ENCODE measurements at places on chromosomes 13 and 19. TPM values are rescaled to one million over a fixed set of nuclear protein-coding genes. Genes with fewer than 3 reads are reported as not detected.

DNA sequence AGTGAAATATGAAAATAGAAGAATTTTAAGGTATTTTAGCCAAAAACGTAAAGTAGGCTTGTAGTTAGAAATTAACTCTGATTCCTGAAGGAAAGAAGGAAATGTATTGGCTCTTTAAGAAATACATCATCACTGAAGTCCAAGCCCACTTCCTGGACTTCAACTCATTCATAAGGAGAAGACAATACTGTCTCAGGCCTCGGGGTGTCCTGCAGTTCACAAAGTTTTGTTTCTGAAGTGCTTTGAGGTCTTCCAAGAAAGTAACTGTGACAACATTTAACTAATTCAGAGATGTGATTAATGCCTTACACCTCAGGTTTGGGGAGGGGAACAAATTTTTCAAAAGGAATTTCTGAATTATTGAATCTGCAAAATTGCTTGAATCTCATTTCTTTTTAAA lies 65.8 kb upstream of the STARD13 start:
- no peak for DNase-seq

GRCh38 chr13:78595495-78596398 lies 7.6 kb downstream of the POU4F1 start:
- DNase-seq: no peak

GRCh38 chr19:2271234-2272103 lies 10.5 kb downstream of the PEAK3 start:
- peak; percentile 17 for DNase-seq

DNA sequence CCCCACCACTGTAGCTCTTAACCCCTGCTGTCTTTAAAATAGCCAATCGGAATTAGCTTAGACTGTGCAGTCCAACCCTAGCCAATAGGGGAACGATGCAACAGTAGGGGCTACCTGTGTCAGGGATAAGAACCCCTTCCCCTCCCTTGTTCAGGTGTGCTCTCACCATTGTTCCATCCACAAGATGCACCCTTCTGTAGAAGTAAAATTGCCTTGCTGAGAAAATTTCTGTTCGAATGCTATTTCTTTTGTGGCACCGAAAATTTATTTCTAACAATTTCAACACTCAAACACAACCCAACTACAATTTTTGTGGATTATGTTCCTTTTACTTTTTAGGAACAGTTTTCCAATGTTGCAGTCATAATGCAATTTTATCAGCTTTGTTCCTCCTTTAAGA lies 3.6 kb upstream of the ZNF583 start:
- no peak for DNase-seq

- DNase-seq: no peak
Observed at GRCh38 chr13:110301606-110302553, 5.1 kb downstream of the COL4A1 start.

DNA sequence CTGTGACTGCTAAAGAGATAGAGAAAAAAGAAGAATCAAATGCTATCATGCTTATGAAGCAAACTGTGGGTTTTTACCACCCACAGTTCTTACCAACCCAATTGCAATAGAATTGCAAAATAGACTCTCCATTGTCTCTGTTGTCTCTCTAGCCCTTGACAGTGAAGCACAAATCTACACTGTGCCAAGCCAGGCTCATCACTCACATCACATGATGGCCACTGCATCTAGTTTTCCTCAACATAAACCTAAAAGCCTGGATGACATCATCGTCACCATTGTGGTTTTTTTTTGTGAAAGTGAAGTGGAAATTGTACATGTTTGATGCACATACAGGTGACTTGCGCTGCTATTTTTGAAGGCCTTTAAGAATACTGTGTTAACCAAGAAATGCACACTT lies 56.1 kb downstream of the KL start:
- DNase-seq: peak; percentile 73

- no peak for DNase-seq
Observed at GRCh38 chr13:20891768-20892167, 10.8 kb downstream of the XPO4 start.

- no peak for DNase-seq
Observed at GRCh38 chr19:44600466-44600865, 12.9 kb upstream of the IGSF23 start.

PCSK4 gene
- total RNA-seq: 1.9 TPM

- DNase-seq: no peak
Observed at GRCh38 chr13:36628377-36629056, 45.3 kb upstream of the SERTM1 start.

GRCh38 chr13:95007322-95007721 lies 293.9 kb downstream of the ABCC4 start:
- no peak for DNase-seq

DNA sequence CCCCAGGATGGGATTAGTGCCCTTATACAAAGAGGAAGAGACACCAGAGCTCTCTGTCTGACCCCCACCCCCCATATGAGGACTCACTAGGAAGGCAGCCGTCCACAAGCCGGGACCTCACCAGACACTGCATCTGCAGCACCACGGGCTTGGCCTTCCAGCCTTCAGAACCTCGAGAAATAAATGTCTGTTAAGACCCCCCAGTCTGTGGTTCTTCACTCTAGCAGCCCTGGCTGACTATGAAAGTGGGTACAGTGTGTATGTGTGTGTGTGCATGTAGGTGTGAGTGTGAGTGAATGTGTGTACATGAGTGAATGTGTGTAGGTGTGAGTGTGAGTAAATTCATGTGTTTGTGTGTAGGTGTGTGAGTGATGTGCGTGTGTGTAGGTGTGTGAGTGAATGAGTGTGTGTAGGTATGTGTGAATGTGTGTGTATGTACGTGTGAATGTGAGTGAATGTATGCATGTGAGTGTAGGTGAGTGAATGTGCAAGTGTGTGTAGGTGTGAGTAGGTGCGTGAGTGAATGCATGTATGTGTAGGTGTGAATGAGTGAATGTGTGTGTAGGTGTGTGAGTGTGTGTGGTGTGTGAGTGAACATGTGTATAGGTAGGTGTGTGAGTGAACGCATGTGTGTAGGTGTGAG lies 201.6 kb upstream of the ZNF536 start:
- no peak for DNase-seq

GRCh38 chr13:113465300-113465699 lies 12.0 kb upstream of the ADPRHL1 start:
- no peak for DNase-seq

- no peak for DNase-seq
Observed at GRCh38 chr13:107553838-107554237, 661.5 kb downstream of the LIG4 start.

NAPSA gene
- 0.13 TPM for total RNA-seq

DNA sequence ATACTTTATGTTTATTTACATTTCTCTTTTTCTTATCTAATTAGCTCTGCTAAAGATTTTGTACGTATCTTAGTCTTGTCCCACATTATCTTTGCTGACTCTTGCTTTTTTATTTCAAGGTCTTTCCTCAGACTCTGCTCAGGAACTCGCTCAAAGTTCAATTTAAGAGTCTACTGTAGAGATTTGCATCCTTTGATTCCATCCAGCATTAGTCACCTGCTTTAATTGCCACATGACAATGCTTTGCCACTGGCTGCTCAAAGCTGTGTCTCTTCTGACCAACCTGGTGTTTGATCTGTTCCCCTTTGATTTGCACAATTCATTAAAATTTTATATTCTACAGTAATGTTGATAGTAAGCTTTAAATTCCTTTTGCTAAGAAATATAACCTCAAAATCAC lies 157.9 kb upstream of the FREM2 start:
- no peak for DNase-seq

DNA sequence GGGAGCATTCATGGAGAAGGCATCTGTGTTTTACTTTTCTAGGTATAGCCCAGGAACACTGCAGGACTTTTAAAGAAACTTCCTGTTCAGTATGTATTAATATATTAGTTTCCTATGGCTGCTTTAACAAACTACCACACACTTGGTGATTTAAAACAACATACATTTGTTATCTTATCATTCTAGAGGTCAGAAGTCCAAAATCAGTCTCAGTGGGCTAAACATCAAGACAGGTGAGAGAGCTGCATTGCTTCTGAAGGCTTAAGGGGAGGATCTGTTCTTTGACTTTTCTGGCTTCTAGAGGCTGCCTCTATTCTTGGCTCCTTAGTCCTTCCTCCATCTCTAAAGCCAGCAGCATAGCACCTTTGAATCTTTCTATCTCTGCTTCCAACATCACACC lies 37.6 kb upstream of the DIAPH3 start:
- DNase-seq: no peak

GRCh38 chr19:10815969-10816644 lies 19.9 kb downstream of the TMED1 start:
- no peak for DNase-seq

KCNK6 gene
- 0.16 TPM for total RNA-seq

- DNase-seq: peak; percentile 51
Observed at GRCh38 chr19:18416778-18417249, 2.4 kb upstream of the SSBP4 start.

DNA sequence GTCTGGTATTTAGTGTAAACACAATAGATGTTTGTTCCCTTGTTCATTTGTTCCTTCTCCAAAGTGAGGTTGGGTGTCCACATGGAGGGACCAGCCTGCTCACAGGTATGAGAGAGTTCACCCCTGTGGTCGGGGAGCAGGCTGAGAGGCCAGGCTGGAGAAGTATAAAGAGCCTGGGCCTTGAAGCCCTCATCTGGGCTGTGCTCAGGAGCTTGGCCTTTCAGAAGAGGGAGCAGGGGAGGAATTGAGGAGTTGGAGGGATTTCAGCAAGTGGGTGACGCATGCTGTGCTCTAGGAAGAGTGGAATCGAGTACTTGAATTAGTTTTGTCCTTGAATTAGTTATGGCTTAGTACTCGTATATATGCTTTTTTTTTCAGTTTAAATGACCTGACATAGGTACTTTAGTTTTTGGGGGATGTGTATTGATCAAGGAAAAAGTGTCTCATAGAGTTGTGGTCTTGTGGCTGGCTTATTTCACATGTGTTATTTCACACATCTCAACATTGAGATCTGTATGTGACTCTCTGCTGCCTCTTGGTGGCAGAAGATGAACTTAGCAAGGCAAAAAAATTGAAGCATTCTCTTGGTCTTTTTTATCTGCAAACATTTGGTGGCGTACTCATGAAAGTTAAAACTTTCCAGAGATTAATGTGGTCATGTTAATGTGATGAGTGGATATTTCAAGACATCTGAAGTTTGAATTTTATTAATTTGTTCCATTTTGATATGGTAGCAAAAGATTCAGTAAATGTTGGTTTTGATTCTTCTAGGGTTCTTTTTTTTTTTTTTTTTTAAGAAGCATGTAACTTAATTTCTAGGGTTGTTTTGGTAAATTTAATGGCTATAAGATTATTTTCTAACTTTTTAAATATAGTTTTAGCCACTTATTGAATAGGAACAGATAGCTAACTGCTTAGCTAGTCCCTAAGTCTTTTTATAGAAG lies 54.3 kb downstream of the SLAIN1 start:
- peak; percentile 87 for DNase-seq

GRCh38 chr19:3094601-3095440 lies 659 bp downstream of the GNA11 start:
- no peak for DNase-seq

FGF9 gene
- 0.03 TPM for total RNA-seq

TIMM50 gene
- 431 TPM for total RNA-seq

- no peak for DNase-seq
Observed at GRCh38 chr13:43278127-43278526, 254.7 kb downstream of the DNAJC15 start.

- no peak for DNase-seq
Observed at GRCh38 chr13:112648966-112649690, 40.7 kb upstream of the ATP11A start.

GRCh38 chr19:31319465-31319864 lies 29.8 kb downstream of the TSHZ3 start:
- no peak for DNase-seq

- no peak for DNase-seq
Observed at GRCh38 chr13:35566340-35566739, 89.9 kb upstream of the MAB21L1 start.

DNA sequence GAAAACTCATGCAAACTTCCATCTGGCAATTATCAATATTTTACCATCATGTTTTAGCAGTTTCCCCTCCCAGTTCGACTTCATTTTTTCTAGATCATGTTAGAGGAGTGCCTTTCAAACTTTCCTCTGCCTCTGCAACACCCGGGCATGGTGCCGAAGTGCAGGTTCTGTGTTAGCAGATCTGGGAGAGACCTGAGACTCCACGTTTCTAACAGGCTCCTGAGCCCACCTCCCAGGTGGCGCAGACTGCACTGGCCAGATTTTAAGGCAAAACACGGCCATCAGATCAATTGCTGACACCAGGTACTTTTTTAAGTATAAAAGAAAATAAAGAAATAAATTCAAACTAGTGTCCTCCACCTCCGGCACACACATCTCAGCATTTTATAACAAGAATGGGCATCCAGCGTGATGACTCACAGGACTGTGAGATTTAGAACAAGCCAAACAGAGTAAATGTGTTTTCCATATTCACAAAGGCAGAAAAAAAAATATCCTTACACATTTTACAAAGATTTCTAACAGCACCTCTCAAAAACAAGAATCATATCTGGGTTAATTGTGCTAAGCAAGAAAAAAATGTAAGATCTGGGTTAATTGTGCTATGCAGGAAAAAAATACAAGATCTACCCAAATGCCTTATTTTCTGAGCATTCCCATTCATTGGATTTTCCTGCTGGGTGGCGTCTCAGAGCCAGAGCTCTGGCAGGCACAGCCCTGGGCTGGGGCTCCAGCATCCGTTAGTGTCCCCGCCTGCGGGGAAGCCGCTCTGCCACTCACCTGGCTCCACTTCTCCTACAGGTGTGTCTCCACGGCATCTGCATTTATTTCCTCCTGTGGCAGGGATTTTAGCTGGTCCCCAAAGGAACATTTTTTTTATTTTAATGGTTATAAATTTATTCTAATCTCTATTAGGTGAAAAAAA lies 127.9 kb upstream of the SOX1 start:
- no peak for DNase-seq

ALKBH6 gene
- 11.9 TPM for total RNA-seq

C19orf67 gene
- not detected for total RNA-seq

CHAF1A gene
- 19.4 TPM for total RNA-seq

GRCh38 chr13:106212386-106213010 lies 323.0 kb downstream of the EFNB2 start:
- DNase-seq: no peak

KIR3DL2 gene
- total RNA-seq: not detected

DNA sequence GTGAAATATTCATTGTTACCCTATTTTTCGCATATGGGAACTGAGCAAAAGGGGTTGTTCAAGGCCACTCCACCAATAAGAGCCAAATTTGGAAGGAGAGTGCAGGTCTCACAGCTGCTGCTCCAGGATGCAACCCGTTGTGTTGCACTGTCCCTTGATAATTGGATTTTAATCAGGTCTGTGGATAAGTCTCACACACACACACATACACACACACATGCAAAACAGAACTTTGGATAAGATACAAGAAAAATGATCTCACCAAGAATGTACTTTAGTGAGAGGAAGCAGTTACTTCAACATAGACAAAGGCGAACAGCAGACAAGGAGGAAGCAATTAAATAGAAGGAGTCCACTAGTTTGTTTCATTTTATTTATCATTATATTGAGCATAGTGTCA lies 127.3 kb upstream of the EDNRB start:
- no peak for DNase-seq

DNA sequence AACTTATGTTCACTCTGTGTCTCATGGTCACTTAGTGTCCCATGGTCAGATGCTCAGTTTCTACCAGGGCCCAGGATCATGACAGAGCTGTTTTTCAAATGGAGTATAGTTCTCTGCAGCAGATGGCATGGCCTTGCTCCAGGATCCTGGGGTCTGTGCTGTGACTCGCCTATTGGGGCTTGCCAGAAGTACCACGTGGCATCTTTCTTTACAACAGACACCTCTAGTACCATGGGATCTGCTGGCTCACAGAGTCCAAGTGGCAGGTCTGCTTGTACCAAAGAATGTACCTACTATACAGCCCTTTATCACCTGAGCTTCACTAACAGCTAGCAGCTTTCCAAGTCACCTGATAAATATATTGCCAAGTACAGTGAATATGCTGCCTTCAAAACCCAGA lies 6.0 kb upstream of the RNF6 start:
- DNase-seq: no peak

DIAPH3 gene
- 5.9 TPM for total RNA-seq

All from SK-MEL-5 (cell line).